Stimulated activated CD4-positive, alpha-beta T cell treated with anti-CD3 and anti-CD28 coated beads, Interleukin-4, amount 100 ng/mL, for 1 hour (primary cell): ENCODE measurements at places on chromosomes 2 and 18.

DNA sequence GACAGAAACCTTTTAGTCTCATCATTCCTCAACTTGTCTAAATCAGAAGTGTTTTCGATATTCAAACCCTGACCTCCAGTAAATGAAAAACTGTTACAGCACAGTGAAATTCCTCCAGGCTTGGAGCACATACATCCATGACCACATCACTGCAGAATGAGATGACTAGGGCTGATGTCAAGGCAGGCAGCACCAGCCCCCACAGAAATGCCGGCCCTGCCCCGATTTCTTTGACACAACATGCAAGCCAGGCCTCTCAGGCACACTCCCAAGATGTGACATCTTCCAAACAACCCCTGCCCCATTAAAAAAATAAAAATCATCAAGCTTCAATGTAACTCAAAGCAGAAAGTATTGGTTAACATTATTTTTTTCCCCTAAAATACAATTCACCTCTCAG lies 103.3 kb downstream of the CTAGE1 start:
- DNase-seq: no peak

GRCh38 chr2:151282401-151282800 lies 7.1 kb downstream of the NMI start:
- DNase-seq: no peak

- DNase-seq: no peak
Measured at GRCh38 chr18:11081009-11081532, 68.3 kb downstream of the PIEZO2 start.

GRCh38 chr18:9993521-9994025 lies 79.8 kb downstream of the VAPA start:
- DNase-seq: no peak
